GM04504 (cell line): ENCODE measurements at places on chromosomes 13 and 19.

GRCh38 chr13:51714663-51715168 lies 89.2 kb downstream of the DHRS12 start:
- DNase-seq: no peak

- no peak for DNase-seq
Measured at GRCh38 chr19:23222998-23223652, 27.1 kb downstream of the ZNF724 start.

GRCh38 chr19:38079926-38080380 lies 144.1 kb downstream of the DPF1 start:
- DNase-seq: peak; percentile 79

GRCh38 chr19:34576292-34576691 lies 94.7 kb downstream of the WTIP start:
- DNase-seq: no peak

GRCh38 chr19:43667876-43668405 lies 2.0 kb downstream of the PLAUR start:
- DNase-seq: no peak
